ENCODE measurements at places on chromosomes 1 and 21.

DNA sequence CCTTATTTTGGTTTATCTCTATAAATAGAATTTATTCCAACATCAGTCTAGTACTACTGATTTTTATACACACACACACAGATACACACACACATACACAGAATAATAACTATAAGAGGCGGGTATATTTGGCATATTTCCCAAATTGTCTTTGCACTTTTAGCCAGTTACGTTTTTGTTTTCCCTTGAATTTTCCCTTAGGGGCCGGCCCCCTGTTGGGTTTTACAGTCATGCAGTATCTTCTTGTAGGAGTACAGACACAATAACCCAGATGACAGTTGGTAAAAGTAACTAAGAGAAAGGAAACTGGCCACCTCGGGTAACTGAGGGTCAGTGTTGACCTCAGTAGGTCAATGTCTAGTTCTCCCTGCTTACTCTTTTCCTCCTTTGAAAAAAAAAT lies 50.9 kb downstream of the DISP1 start:
- no peak for DNase-seq

DNA sequence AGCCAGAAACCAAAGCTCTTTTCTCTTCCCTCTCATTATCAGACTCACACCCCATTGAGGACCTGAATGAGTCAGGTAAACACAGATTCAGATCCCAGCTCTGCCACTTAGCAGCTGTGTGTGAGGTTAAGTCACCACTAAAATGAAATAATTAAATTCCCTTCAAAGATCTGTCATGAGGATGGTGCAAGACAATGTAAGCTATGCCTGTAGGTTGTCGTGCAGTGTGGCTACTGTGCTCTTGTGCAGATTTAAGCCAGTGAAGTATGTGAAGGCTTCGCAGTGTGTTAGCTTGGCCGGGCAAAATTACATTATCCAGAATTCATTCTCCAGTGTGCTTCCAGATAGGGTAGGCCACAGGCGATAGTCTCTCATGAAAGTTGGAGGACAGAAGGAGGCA lies 13.6 kb downstream of the UBL4B start:
- no peak for DNase-seq

DNA sequence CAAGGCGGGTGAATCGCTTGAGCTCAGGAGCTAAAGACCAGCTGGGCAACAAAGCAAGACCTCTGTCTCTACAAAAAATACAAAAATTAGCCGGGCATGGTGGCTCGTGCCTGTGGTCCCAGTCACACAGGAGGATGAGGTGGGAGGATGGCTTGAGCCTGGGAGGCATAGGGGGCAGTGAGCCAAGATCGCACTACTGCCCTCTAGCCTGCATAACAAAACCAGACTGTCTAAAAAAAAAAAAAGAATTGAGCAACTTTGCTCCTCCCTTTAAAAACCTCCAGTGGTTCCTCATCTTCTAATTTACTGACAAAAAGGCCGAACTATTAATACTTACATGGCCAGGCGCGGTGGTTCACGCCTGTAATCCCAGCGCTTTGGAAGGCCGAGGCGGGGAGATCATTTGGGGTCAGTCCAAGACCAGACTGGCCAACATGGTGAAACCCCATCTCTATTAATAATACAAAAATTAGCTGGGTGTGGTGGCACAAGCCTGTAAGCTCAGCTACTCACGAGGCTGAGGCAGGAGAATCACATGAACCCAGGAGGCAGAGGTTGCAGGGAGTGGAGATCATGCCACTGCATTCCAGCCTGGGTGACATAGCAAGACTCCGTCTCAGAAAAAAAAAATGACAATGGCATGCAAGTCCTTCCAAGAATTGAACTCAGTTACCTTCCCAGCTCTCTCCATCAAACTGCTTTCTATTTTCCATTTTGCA lies 4.4 kb downstream of the ACBD3 start:
- no peak for DNase-seq

DNA sequence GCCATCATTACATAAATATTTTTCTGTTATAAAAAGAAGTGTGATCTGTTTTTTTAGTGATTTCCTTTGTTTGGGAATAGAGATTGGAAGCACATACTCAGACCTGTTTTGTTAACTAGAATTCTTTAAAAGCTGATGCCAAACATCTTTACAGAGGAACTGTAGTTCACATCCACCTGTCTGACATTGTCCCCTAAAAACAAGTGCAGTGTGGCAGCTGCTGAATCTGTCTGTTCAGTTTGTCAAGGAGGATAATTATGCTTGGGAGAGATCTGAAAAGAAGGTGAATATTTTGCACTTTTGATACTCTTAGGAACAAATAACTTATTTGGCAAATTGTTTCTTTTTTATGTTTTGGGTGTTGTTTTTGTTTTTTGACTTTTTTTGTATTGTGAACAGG lies 13.6 kb downstream of the AGMAT start:
- DNase-seq: no peak

GRCh38 chr1:228104526-228105269 lies 1.6 kb upstream of the C1orf35 start:
- no peak for DNase-seq

DNA sequence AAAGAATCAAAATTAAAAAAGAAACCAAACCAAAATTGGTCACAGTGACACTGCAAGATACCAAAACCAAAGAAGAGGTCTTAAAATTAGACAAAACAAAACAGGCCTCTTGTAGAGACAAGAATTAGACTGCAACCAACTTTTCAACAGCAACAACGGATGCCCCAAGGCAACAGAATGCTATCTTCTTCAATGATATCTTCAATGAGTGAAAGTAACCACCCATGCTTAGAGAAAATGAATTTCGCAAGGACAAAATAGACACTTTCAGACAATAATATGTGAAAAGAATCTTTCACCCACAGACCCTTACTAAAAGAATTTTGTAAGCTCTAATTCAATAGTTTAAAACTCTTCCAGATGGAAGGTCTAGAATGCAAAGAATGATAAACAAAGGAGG lies 41.7 kb downstream of the USP48 start:
- no peak for DNase-seq
